ENCODE measurements at places on chromosomes 7 and 10.

DNA sequence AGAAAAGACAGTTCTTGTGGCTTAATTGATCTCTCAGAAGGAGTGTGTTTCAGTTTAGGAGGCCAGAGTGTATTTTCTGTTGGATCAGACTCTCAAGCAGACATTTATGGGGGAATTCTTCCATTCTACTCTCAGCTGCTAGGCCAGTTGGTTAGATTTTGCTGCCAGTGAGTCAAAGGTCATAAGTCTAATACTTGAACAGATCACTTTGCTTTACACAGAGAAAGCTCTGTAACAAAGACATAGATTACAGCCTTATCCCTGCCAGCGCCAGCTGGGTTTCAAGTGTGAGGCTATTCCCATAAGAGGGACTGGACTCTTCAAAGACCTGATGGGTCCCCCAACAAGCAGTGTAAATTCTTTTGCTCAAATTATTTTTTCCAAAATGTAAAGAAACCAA, 145.6 kb upstream of the SEMA3C start:
- DNase-seq, result no peak

DNA sequence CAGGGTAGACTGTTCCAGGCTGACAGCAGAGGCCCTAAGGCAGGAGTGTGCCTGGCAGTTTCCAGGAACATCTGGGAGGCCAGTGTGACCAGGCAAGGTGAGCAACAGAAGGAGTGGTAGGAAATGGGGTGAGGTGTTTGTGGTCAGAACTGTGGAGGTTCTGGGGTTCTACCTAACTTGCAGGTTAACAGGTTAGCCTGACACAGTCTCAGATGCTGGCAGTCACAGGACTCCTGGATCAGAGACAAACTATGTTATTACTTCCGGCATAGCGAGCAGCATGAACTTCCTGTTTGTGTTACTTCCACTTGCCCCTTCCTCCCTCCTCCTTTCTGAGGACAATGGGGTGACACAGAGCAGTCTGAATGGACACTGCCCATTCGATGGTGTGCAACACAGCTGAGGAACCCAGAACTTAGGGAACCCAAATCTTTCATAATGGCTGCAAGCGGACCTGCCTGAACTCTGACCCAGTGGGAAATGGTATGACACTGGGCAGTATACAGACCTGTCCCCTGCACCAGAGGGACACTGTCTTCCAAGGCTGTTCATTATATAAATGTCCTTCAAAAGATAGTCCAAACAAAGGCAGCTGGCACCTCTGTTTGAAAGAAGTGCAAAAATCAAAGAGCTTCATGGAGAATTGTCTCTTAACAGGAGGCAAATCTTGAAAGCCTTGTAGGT, 3.9 kb upstream of the SAR1A start:
- no peak for DNase-seq

GRCh38 chr7:82444220-82444909, 788 bp upstream of the CACNA2D1 start:
- no peak for DNase-seq

DNA sequence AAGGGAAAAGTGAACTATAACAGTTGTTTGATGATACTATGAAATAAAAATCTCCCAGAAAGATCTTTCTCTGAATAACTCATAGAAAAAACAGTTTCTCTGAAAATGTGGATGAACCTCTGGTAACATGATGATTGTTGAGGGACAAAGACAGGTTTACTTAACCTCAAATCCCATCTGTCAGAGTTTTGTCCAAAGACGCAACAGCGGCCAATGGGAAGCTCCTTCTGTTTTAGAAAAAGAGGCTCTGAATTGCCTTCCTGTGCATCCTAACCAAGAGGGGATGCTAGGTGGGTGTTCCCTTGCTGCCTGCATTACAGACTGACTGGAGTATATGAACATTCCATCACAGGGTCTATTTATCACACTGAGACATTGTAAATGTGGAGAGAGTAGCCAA, 8.9 kb upstream of the HYCC1 start:
- DNase-seq, result no peak

DNA sequence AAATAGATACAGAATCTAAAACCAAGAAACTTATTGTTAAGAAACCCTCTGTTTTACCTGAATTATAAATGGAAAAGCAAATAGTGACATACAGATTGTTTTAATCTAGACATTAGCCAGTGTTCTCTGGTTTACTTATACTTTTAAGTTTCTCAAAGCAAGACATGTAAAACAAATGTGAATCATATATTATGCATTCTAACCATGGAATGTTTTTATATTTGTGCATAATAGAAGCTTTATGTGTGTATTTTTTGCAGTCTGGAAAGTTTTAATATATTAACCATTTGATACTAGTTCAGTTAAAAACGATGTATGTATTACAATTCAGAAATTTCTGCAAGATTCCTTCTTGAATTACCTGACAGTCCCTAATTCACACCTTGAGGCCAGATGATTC, 150.6 kb upstream of the TMEM72 start:
- no peak for DNase-seq

GRCh38 chr7:7693881-7694280, 24.5 kb downstream of the RPA3 start:
- no peak for DNase-seq

- DNase-seq, result no peak
Observed at GRCh38 chr7:27901028-27901760, 161.2 kb downstream of the TAX1BP1 start.

GRCh38 chr7:99835189-99835588, 7.4 kb downstream of the CYP3A43 start:
- no peak for DNase-seq

Measured in activated CD8-positive, alpha-beta memory T cell treated with anti-CD3 and anti-CD28 coated beads, Interleukin-2, amount 50 U/mL, for 48 hours (primary cell).